ENCODE measurements at places on chromosomes 7 and 10. TPM values are rescaled to one million over a fixed set of nuclear protein-coding genes. Genes with fewer than 3 reads are reported as not detected.

The NEUROD6 gene
- not detected for total RNA-seq

The LAMB1 gene
- total RNA-seq = 109 TPM

The PSD gene
- total RNA-seq = 0.11 TPM

The NUTM2A gene
- total RNA-seq = 0.31 TPM

The BAG3 gene
- 7.9 TPM for total RNA-seq

The CCDC3 gene
- not detected for total RNA-seq

The TAS2R39 gene
- total RNA-seq = not detected

The OR2A2 gene
- total RNA-seq = not detected

The HYAL4 gene
- total RNA-seq = not detected

The INA gene
- total RNA-seq = 0.04 TPM

The GLCCI1 gene
- total RNA-seq = 1.7 TPM

The MYO3A gene
- total RNA-seq = not detected

The VSIR gene
- 0.36 TPM for total RNA-seq

The SPAG6 gene
- not detected for total RNA-seq

The FZD1 gene
- 0.80 TPM for total RNA-seq

The NME8 gene
- total RNA-seq = not detected

The ELAPOR2 gene
- 10.3 TPM for total RNA-seq

The LHPP gene
- total RNA-seq = 5.2 TPM

The EVX1 gene
- total RNA-seq = not detected

The GARS1 gene
- total RNA-seq = 140 TPM

The TAS2R5 gene
- 1.7 TPM for total RNA-seq

The PRRT4 gene
- total RNA-seq = not detected

The SPDYE6 gene
- not detected for total RNA-seq

The PRLHR gene
- not detected for total RNA-seq

The FRMD4A gene
- total RNA-seq = 0.09 TPM

The ADGRA1 gene
- total RNA-seq = not detected

The DCLRE1C gene
- total RNA-seq = 11.5 TPM

The LLCFC1 gene
- total RNA-seq = not detected

The SAP25 gene
- not detected for total RNA-seq

The PNLIPRP3 gene
- total RNA-seq = not detected

The RBM20 gene
- total RNA-seq = 0.02 TPM

The WNT8B gene
- total RNA-seq = 0.07 TPM

The AZGP1 gene
- total RNA-seq = 37.9 TPM

The CD36 gene
- total RNA-seq = 3.4 TPM

The SYNPO2L gene
- not detected for total RNA-seq

The CCDC172 gene
- total RNA-seq = not detected

The SYT15 gene
- 0.38 TPM for total RNA-seq

The ZNF33A gene
- total RNA-seq = 22.5 TPM

The PPP1R17 gene
- total RNA-seq = not detected

The ALOX5 gene
- not detected for total RNA-seq

The FAM25C gene
- total RNA-seq = not detected

The CDHR3 gene
- 8.2 TPM for total RNA-seq

The SPDYE2 gene
- not detected for total RNA-seq

The FAM180A gene
- not detected for total RNA-seq

The RBP3 gene
- not detected for total RNA-seq

The CYP2C19 gene
- not detected for total RNA-seq

The PDE1C gene
- total RNA-seq = not detected

The SLC18A3 gene
- not detected for total RNA-seq

The CCDC71L gene
- not detected for total RNA-seq
